NCI-H2227 treated with DMSO at 0.1 percent for 48 hours (cell line): ENCODE measurements at places on chromosomes 6 and 20.

DNA sequence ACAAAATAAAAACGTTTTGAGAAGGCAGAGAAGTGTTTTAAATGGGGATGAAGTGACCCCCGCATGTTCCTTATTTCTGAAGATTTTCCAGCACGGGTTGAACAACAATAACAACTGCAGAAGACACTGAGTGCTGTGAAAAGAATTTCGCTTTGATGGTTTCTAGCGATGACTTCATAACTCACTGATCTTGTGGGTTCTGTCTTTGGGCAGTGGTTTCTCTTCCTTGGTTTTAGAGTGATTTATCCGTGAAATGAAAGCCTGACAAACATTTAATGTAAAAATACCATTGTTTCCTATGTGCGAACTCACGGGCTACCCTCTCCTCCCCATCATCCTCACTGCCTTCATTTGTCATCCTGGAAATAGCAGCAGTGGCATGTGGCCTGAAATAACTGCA is 793.9 kb downstream of the QKI start:
- no peak for DNase-seq

DNA sequence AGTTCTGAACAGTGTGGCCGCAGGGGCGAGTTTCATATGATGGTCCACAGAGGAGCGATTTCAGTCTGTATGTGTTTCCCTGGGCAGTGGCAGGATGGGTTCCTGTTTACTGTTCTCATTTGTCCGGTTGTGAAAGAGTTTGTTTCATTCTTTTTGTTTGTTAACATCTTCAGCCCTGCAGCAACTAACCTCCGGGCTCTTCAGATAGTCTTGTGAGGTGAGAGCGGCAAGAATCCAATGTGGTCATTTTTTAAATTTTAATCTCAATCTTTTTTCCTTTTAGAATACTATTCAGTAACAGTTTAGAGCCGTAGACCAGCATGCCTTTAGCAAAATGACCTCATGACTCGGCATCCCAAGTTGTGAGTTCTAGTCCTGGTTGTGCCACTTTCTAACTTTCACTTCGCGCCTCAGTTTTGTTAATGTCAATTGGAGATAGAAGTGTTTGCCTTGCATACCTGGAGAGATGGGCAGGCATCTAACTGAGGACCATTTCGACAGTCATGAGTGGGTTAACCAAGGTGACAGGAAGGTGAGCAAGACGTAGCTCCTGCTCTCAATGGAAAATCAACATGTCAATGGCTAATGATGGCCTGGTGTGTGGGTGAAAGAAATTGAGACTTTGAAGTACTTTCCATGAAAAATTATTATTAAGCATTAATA is 38.5 kb upstream of the PXDC1 start:
- no peak for DNase-seq

DNA sequence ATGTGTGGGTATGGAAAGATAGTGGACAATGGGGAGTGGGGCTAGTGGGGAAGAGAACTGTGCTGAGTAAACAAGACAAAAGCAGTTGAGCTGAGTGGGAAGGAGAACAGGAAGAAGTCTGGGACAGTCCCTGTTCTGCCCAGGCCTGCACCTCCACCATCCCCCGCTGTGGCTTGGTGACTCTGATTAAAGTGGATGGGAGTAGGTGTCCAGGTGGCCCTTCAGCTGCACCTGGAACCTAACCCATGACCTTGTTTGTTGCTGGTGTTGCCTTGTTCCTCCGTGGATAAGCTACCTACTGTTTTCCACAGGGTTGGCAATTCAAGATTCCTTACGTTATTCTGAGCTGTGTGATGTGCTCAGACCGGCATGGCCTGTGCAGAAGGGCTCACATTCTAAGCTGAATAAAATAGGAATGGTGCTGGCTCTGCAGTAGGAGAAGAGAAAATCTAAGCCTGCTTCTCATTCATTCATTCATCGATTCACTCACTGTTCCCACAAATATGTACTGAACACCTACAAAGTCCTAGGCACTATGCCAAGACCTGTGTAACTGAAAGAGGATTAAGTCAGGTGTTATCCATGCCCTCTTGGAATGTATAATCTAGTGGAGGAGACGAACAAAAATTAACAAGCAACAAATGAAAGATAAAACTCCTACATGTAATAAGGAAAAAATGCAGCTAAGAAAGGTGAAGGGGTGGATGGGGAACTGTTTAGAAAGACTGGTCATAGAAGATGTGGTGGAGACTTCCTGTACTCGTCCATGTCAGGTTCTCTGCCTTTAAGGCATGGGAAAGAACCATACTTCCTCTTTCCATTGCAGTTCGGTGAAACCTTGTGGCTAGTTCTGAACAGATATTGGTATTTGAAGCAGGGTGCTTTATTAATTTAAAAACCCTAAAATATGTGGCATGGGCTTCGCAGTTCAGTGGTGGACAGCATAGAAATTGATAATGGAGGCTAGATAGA is 10.1 kb upstream of the CALHM6 start:
- no peak for DNase-seq

- no peak for DNase-seq
These were observed 26.7 kb upstream of the RIPK1 start for GRCh38 chr6:3041606-3042005.

DNA sequence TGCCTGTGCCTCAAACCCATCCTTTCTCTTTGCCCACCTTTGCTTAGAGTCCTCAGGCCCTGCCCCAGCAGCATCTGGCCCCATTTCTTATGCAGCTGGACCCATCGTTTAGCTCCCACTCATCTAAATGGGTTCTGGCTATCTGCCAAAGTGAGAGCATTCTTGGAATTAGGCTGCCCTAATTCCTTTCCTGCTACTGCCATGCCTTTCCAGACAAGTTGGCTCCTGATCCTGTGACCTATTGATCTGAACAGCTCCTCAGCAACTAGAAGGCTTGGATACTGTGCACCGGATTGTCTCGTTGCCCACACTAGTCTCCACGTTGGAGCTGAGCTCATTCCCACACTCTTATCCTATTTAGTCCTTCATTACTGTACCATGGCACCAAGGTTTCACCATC is 22.9 kb downstream of the DZANK1 start:
- DNase-seq, result peak; percentile 87

DNA sequence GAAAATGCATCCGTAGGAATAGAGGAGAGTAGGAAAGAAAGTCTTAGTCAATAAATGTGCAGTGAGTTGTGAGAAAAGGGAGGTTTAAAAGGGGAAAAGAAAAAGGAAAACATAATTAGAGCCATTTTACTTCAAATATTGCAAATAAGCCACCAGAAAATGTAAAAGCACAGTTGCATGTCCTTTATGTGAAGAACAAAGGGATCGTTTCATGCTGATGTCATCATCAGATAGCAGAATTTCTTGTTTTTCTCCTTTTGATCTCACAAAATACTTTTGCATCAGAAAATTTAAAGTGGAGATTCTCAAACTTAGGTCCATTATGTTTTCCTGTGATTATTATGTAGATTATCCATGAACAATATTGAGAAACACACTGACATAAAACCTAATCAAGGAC is 166.7 kb downstream of the HAO1 start:
- DNase-seq, result no peak

DNA sequence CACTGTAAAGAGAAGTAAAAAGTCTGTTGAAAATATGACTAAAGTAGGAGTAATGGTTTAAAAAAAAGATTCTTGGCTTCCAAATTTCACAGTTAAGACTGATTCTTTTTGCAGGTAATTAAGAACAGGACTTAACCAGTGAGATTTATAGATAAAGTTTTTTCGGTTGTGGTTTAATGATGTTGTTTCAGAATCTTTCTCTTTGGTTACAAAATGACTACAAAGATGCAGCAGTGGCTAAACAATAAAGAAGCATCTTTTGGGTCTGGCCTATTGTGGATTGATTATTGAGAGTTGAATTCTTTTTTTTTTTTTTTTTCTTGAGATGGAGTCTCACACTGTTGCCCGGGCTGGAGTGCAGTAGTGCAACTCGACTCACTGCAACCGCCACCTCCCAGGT is 109.7 kb downstream of the AKAP7 start:
- DNase-seq, result no peak

- no peak for DNase-seq
These were observed 17.6 kb upstream of the ADRM1 start for GRCh38 chr20:62285151-62285550.

DNA sequence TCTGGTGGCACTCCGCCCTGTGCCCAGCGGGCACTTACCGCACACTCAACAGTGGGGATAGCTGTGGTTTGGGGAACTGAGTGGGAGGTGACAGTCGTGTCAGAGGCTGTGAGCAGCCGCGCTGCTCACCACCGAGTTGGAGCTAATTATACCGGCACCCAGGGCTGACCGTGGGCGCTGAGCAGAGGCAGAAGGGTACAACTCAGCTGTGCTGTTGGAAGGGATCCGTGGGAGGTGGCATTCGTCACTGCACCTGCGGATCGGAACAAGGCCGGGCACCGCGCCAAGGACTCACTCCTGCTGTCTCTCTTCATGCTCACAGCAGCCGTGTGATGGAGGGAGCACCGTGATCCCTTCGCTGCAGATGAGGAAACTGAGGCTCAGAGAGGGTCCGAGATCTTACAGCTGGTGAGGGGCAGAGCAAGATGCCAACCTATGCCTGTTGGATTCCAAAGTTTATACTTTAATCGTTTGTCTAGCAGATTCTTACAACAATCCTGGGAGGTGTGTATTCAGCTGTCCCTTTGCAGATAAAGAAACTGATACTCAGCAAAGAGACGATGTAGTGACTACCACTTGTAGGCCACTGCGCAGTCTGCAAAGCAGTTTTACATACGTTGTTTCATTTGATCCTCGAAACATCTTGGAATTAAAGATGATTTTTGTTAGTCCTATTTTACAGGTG is 713 bp upstream of the ELMO2 start:
- DNase-seq, result no peak

DNA sequence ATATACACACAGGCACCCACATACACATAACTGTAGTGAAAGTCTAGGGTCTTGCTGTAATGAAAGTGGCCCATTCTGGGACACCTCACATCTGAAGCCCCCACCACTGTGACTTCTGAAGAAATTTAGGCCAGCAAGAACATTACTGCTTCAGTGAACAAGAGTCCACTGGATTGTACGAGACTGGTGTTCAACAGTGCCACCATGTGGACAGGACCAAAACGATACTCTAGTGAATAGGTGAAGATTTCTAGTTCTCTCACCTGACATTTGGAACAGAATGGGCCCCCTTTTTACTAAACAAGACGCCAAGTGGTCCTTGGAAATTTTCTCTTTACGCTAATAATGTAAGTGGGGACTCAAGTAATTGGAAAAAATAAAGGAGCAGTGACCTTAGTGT is 156.9 kb downstream of the MAFB start:
- no peak for DNase-seq

- no peak for DNase-seq
These were observed 48.7 kb downstream of the RIN2 start for GRCh38 chr20:19806806-19807190.

DNA sequence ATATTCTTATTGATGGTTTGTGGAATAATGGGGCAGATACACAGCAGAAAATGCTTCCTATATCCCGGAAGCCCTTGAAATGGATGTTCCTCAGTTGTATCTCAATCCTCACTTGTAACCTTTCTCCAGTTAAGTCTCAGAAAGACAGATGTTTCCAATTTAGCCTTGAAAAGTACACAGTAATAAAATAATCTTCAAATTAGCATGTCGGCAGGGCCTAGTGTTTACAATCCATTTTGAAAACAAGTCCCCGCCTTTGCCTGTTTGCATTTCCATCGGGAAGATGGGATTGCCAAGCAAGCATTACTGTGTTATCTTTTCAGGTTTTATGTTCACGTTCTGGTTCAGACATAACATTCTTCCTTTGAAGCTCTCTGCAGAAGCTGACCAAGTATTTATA is 41.5 kb downstream of the SNRNP48 start:
- DNase-seq, result no peak

GRCh38 chr6:19643713-19644112 is 193.5 kb upstream of the ID4 start:
- DNase-seq, result no peak

- peak; percentile 51 for DNase-seq
These were observed 868 bp downstream of the SAMD10 start for GRCh38 chr20:63978319-63979228.

DNA sequence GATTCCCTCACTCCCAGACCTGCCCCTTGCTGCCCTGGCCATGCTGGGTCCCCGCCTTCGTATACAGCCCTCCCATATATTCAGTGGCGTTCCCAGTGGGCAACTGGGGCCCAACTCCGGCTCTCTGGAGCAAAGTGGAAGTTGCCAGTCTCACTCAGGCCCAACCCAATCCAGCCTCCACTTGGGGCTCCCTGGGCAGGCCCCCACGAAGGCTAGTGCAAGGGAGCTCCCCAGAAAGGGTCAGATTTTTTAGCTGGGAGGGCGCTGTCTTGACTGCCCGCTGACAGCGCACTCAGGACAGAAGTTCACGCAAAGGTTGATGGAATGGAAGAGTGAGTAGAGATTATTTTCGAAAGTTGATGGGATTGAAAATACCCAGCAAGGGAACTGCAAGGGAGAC is 5.9 kb downstream of the TP53TG5 start:
- no peak for DNase-seq

- DNase-seq, result no peak
These were observed 131.0 kb upstream of the IFNGR1 start for GRCh38 chr6:137349856-137350830.

DNA sequence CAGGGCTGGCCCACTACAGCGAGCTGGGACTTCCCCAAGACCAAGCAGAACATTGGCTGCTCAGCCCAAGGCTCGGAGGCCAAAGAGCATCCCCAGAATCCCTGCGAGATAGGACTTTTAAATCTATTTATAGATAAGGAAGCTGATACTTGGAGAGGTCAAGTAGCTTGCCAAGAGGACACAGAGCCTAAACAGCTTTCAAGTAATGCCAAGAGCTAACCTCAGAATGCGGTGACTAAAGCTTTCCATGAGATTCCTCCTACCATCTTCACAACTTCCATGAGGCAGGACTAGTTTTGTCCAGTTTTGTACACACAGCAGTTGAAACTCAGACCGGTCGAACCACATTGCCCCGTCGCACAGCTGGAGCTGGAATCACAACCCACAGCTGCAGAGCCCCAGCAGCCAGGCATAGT is 168.1 kb upstream of the TOP1 start:
- no peak for DNase-seq

DNA sequence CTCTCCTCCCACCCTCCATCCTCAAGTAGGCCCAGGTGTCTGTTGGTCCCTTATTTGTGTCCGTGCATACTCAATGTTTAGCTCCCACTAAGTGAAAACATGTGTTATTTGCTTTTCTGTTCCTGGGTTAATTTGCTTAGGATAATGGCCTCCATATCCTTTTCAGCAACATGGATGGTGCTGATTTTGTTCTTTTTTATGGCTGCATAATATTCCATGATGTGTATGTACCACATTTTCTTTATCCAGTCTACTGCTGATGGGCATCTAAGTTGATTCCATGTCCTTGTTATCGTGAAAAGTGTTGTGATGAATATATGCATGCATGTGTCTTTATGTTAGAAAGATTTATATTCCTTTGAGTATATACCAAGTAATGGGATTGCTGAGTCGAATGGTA is 314.9 kb upstream of the IRAK1BP1 start:
- no peak for DNase-seq
